ENCODE measurements at places on chromosomes 6 and 20.

- DNase-seq = no peak
Measured at GRCh38 chr6:1515781-1516180, 93.9 kb upstream of the FOXC1 start.

DNA sequence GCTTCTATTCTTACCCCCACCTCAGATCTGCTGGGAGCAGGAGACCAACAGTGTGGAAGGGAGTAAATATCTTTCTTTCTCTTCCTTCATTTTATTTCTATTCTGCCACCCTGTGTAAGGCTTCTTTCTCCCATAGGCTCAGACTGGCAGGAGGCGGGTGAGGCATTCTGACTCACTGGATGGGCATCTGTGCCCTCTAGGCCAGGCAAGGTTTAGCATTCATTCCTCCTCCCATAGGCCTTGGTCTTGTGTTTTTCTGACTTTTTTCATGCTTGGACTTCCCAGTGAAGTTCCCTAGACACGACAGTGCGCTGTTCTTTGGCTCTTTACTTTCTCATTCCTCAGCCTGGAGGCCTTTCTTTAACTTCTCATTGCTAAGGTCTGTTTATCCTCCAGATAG is 235.2 kb downstream of the SYNE1 start:
- DNase-seq = no peak

GRCh38 chr6:111553580-111553979 is 52.1 kb downstream of the TRAF3IP2 start:
- DNase-seq = no peak

DNA sequence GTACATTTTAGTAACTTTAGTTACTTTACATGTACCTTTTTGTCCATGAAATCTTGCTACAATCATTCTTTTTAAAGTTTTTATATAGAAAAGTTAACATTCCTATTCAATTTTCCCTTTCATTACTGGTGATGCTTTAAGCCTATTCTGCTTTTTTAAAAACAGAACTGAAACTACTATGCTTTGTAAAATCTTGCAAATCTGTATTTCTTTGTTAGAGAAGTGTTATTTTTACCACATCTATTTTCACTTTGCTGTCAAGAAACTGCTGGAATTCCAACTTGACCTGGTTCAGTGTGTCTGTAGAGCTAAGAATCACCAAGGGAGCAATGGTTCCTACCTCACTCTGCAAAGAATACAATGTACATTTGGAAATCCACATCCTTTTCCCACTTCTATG is 21.8 kb upstream of the SAMD5 start:
- no peak for DNase-seq

Data from GM12878 (cell line).